Activated CD4-positive, alpha-beta T cell treated with anti-CD3 and anti-CD28 coated beads, Interleukin-2, amount 50 U/mL, for 4 hours (primary cell): ENCODE measurements at places on chromosomes 5 and 9.

- DNase-seq = no peak
These were observed 174.7 kb upstream of the NFIB start for GRCh38 chr9:14488421-14489190.

DNA sequence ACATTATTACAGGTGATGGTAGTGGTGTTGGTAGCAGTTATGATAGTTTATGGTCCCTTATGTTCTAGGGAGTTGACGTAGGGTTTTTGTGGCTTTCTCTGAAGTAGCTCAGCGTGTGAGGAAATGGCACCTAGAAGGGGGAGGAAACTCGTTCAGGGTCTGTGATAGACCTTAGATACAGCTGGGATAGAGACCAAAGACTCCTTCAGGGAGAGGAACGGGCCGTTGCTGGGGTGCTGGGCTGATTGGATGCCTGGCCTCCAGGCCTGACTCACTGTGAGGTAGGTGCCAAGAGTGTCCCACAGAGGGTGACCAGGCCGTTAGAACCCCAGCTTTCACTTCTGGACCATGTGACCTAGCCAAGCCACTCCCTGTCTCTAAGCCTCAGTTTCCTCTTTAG is 96.6 kb downstream of the DAB2IP start:
- no peak for DNase-seq

DNA sequence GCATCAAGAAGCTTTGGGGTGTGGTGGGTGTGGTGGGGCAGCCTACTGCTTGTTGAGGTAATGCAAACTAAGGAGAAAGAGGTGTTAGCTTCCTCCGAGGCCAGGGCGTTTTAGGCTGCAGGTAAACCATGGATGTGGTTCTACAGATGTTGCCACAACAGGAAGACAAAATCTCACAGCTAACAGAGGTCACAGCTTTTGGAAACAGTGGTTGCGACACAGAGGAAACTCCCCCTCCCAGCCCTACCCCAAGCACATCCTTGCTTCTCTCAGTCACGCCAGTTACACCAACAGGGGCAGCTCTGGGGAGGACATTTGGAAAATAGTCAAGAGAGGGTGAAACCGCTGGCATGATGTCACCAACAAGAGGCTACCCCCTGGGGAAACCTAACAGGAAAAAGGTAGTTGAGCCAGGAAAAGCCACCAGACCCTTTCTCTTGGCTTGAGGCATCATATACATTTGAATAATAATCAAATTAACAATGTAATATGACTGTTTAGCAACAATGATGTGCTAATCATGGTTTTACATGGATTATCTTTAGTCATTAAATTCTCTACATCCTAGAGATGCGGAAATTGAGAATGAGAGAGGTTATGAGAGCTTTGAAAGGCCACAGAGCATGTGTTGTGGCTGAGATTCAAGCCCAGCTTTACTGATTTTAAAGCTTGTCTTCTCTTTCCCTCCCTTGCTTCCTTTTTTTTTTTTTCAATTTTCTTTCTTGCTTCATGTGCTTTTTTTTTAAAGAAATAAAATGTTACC is 82.2 kb upstream of the IL12B start:
- peak; percentile 43 for DNase-seq

- DNase-seq = no peak
These were observed 153.6 kb upstream of the TYRP1 start for GRCh38 chr9:12539580-12539975.

DNA sequence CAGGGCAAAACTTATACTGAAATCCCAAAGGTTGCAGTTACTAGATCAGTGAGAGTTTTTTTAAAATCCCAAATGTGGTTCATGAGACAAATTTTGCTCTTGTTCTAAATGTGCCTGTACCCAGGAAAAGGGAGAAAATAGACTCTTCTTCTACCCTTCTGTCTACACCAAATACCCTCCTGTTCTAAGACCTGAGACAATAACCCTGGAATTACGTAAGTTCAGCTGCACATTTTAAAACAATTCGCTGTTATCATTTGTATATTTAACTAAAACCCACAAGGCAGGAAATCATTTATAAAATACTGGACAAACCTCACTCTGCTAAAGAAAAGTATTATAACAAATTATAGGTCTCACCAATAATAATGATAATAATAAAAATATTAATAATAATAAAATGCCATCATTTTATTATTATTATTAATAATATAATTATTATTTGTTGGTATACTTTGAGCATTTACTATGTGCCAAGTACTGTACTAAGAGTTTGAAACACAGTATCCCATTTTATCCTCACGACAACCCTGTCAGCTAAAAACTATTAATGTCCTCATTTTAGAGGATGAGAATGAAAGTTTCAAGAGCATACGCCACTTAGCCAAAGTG is 49.8 kb upstream of the AFAP1L1 start:
- no peak for DNase-seq

- no peak for DNase-seq
These were observed 664.7 kb downstream of the ACTL7B start for GRCh38 chr9:108191065-108191464.
